ENCODE measurements at places on chromosomes 11 and 22. TPM values are rescaled to one million over a fixed set of nuclear protein-coding genes. Genes with fewer than 3 reads are reported as not detected.

Gene ILK
- 44.9 TPM for total RNA-seq

Gene PGA5
- total RNA-seq, result not detected

Gene NARS2
- total RNA-seq, result 33.4 TPM

Gene ZNF280A
- not detected for total RNA-seq

Gene GPR83
- total RNA-seq, result 1.6 TPM

Gene OR52I1
- not detected for total RNA-seq

Gene SLN
- 8.3 TPM for total RNA-seq

Gene CREB3L1
- 1.2 TPM for total RNA-seq

Gene ESAM
- total RNA-seq, result 3.7 TPM

Gene CCDC73
- total RNA-seq, result not detected

Gene IRF7
- total RNA-seq, result 7.6 TPM

Gene DDI1
- total RNA-seq, result not detected

Gene TBC1D22A
- 4.5 TPM for total RNA-seq

Gene PHRF1
- total RNA-seq, result 27.3 TPM

Gene CRYAB
- 10.3 TPM for total RNA-seq

Gene KRTAP5-7
- not detected for total RNA-seq

Gene BATF2
- not detected for total RNA-seq

Gene HDHD5
- 41.3 TPM for total RNA-seq

Gene LMNTD2
- total RNA-seq, result 0.16 TPM

Gene PIH1D2
- 2.0 TPM for total RNA-seq

Gene MFNG
- total RNA-seq, result 3.9 TPM

Gene BDNF
- total RNA-seq, result 0.78 TPM

Gene RHOD
- not detected for total RNA-seq

Gene C11orf91
- not detected for total RNA-seq

Gene PRR33
- not detected for total RNA-seq

Gene HORMAD2
- total RNA-seq, result 0.78 TPM

Gene TYR
- total RNA-seq, result not detected

Gene NECTIN1
- 17.5 TPM for total RNA-seq

Gene CPT1B
- total RNA-seq, result 6.7 TPM

Gene APOC3
- total RNA-seq, result not detected

Gene CCDC116
- 0.16 TPM for total RNA-seq

Gene SCGB1A1
- not detected for total RNA-seq

Gene PAX6
- total RNA-seq, result 16.4 TPM

Gene MUC5AC
- total RNA-seq, result not detected

Gene POTEH
- total RNA-seq, result not detected

Gene POU2F3
- not detected for total RNA-seq

Gene SCO2
- 0.78 TPM for total RNA-seq

Gene SLC37A2
- 3.4 TPM for total RNA-seq

Data from occipital lobe (tissue), 3 donors.